ENCODE measurements at places on chromosomes 16 and 17.
A peak's percentile ranks its signal among the peaks of the same experiment; 100 is the strongest.

DNA sequence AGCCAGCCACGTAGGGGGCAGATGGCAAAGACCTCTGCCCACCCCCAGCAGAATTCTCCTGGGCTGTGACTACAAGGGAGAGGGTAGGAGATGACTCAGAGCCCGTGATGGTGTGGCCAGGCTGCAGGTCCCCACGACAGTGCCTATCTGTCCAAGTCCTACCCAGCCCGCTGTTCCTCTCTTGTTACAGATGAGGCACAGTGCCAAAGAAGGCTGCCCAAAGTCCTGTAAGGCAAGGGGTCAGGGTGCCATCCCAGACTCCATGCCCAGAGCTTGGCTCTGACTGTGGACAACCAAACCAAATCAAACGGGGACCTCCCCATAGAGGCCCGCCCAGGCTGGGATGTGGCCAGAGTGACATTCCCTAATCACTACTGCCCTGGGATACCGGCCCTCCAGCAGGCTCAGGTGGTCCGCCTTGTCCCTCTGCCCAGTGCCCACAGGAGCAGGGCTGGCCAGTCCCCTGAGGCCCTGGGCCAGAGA lies 12.6 kb upstream of the BCAR1 start:
- no peak for DNase-seq

- DNase-seq: no peak
Measured at GRCh38 chr17:5139458-5139732, 23.6 kb downstream of the USP6 start.

- DNase-seq: no peak
Measured at GRCh38 chr16:3789375-3790099, 72.2 kb upstream of the TRAP1 start.

GRCh38 chr17:73482894-73483293 lies 161.4 kb downstream of the SDK2 start:
- DNase-seq: no peak

- peak; percentile 39 for DNase-seq
Measured at GRCh38 chr16:69166221-69166833, 20.6 kb upstream of the SNTB2 start.

DNA sequence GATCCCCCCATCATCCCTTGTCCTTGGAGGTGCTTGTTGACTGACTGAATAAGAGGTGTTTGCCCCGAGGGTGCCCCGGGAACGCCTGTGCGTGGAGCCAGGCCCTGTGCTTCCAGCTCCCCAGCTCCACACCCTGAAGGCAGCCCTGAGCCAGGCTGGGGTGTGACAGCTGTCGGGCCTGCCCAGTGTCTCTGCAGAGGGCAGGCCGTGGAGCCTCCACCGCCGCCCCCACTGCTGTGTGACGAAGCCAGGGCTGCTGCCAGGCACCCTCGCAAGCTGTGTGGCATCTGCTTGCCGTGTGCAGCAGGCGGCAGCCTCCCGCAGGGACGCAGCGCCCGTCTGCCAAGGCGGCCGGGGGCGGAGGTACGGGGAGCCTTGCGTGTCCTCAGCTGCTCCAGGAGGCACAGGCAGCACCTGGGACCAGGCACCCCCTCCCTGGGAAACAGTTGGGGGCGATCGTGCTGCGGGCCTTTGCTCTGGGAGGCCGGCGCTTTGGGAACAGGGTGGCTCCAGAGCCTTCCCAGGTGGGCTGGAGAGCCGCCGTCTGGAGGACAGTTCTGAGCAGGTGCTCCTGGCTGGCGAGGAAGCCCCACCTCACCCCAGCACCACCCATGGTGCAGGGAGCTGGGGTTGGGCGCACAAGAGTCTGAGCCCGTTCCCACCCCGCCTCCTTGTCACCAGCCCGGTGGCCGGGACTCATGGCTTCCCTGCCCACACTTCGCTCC lies 26.6 kb downstream of the GSE1 start:
- DNase-seq: no peak

- DNase-seq: no peak
Measured at GRCh38 chr17:80504686-80505413, 28.4 kb upstream of the NPTX1 start.

GRCh38 chr16:17963185-17963836 lies 373.2 kb downstream of the NPIPA8 start:
- no peak for DNase-seq

DNA sequence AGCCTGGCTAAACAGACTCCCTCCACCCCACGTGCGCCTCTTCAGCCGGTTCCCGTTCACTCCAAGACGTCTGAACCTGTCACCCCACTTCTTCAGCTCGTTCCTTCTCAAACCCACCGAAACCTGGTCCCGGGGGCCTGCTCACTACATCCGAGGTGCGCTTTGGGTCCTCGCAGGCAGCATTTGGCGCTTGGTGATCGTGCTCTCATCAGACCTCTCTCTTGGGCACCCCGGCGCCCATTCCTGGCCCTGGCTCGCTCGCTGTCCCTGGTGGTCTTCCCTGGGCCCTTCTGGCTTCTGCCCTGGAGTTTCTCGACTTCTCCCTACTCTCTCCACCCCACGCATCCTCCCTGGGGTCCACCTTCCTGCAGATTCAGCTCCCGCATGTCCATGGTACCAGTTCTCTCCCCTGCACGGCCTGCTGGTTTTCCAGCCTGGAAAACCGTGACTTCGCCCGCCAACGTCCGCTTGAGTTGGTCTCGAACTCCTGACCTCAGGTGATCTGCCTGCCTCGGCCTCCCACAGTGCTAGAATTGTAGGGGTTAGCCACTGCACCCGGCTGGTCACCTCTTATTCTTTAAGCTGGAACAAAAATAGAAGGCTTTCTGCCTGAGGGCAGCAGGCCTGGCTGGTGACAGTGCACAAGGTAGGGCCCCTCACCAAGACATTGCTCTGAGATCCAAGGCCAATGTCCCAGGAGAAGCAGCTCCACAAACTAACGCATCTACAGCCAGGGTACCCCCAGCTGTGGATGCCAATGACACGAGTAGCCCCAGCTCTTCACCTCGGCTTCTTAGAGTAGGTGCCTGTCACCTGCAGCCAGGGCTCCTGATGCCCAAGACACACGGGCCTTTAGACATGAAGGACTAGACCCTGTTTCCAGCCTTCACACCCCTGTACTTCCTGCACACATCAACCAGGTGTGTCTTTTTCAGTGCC lies 1.1 kb upstream of the MEAK7 start:
- no peak for DNase-seq

DNA sequence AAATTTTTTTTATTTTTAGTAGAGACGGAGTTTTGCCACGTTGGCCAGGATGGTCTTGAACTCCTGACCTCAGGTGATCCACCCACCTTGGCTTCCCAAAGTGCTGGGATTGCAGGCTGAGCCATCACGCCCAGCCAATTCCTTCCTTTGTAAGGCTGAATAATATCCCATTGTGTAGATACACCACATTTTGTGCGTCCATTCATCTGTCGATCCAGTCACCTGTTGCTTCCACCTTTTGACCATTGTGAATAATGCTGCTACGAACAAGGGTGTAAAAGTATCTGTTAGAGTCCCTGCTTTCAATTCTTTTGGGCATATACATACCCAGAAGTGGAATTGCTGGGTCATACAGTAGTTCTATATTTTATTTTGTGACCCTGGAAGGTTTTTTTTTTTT lies 15.3 kb downstream of the TRPV2 start:
- no peak for DNase-seq

GRCh38 chr16:29815032-29815721 lies 775 bp upstream of the PAGR1 start:
- peak; percentile 70 for DNase-seq

GRCh38 chr17:61310590-61310989 lies 89.1 kb upstream of the TBX2 start:
- no peak for DNase-seq

DNA sequence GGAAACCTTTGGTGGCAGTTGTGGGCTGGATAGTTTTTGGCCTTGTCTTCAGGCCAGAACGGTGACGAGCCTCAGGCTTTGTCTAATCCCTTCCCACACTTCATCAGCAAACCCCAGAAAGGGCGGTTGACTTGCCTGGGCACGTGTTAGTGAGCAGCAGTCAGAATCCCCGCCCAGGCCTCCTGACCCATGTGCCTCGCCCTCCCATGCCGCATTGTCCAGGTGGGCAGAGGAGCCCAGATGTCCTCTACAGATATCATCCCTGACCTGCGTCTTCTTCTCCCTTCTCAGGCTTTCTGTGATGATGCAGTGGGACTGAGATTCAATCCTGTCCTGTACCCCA lies 82.5 kb downstream of the OR1D5 start:
- no peak for DNase-seq

- no peak for DNase-seq
Measured at GRCh38 chr17:77746896-77747554, 211.5 kb upstream of the TNRC6C start.

DNA sequence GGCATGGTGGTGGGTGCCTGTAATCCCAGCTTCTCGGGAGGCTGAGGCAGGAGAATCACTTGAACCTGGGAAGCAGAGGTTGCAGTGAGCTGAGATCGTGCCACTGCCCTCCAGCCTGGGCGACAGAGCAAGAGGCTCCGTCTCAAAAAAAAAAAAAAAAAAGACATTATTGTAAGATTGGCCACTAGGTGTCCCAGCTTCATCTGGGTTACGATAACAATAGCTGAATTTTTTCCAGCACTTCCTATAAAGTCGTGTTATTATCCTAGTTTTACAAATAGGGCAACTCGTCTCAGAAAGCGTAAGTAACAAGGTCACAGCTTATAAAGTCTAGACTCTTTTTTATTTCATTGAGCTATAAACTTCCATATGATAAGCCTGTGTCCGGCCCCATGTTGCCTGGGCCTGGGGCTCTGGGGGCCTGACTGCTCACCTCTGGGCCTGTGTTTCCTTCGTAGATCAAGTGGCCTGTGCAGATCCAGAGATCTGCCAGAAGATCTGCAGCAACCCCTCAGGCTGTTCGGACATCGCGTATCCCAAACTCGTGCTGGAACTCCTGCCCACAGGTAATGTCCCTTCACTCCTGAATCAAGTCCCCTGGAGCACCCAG lies 60.5 kb downstream of the SLC5A11 start:
- DNase-seq: no peak

GRCh38 chr16:66190411-66190810 lies 176.1 kb upstream of the CDH5 start:
- no peak for DNase-seq

DNA sequence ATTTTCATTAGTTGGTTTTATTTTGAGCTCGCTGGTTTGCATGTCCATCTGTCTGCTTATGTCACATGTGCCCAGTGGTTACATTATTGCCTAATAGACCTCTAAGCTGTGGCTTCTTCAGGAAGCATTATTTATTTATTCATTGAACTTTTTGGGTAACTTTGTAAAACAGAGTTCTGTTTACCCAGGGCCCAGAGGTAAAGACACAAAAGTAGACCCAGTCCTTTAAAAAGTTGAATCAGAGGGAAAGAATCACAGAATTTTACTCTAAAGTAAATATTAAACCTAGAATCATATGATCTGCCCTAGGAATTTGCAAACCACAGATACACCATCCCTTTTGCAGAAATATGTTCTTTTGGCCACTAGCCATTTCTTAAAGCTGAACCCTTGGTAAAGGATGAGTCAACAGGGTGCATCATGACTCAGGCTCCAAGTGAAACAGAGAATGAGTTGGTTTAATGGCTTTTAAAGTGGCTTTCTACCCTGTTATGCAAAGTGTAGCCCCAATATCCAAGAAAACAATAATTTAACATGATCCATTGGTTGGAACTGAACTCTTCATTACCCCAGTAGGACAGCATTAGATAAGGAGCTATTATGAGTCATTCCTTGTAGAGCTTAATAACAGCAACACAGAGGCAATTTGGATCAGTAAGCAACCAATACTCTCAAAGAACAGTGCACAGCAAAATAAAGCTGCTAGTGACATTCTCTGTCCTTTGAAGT lies 236.3 kb downstream of the KCNJ2 start:
- no peak for DNase-seq

- DNase-seq: no peak
Measured at GRCh38 chr17:40072040-40072734, 9.4 kb downstream of the THRA start.

DNA sequence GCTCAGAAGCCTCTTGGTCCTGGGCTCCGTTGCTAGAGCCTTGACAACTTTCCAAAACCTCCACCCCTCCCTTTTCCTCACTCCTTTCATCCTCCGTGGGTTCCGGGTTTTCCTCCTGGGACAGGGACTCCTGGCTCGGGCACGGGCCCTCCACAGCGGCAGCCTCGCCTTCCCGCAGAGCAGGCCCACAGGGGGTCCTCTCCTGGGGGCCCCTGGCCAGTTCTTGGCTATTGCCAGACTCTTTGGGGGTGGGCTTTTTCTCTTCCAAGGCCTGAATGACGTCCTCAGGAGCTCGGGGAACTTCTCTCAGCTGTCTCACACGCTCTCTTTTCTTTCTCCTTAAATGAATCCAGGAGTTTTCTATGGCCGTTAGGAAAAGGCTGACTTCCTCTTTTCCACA lies 19.3 kb upstream of the MNT start:
- no peak for DNase-seq

DNA sequence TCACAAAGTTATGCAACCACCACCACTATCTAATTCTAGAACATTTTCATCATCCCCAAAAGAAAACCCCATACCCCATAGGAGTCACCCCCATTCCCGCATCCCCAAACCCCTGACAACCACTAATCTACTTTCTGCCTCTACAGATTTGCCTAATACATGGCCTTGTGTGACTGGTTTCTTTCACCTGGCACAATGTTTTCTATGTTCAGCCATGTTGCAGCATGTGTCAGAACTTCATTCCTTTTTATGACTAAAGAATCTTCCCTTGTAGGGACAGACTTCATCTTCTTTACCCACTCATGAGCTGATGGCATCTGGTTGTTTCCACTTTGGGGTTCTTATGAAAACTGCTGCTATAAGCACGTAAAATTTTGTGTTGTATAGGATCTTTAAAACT lies 34.6 kb downstream of the CYTH1 start:
- DNase-seq: no peak

- no peak for DNase-seq
Measured at GRCh38 chr17:80919331-80920311, 72.0 kb upstream of the CHMP6 start.

DNA sequence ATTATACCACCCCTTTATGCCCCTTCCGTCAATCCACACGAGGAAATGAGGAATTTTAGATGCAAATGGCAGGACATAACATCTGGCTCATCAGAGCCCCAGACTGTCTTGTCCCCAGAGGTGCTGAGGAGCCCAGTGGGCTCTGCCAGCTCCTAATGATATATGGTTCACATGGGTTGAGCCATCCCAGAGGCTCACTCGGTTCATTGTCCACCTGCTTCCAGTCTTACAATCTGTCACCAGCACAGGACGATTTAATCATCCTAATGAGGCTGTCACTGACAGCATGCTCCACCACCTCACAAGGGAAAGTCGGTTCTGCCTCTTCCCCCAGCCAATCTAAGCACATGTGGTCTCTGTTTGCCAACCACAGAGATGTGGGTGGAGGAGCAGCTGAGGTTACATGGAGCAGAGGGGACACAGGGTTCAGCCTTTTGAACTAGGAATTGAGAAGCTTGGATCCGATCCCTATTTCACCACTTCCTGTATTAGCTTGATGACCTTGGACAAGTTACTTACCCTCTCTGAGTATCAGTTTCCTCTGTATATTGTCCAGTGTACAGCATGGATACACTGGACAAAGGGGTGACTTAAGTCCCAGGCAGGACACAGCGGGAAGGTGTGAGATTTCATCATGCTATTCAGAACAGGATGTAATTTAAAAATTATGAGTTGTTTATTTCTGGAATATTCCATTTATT lies 27.0 kb upstream of the DHX8 start:
- DNase-seq: no peak

- no peak for DNase-seq
Measured at GRCh38 chr17:79545251-79546005, 65.4 kb downstream of the RBFOX3 start.

- DNase-seq: no peak
Measured at GRCh38 chr16:89712274-89712781, 8.4 kb downstream of the VPS9D1 start.

Data from CD4-positive, alpha-beta T cell treated with Interleukin-6 for 4 hours (primary cell).